ENCODE measurements at places on chromosomes 6 and 20.

DNA sequence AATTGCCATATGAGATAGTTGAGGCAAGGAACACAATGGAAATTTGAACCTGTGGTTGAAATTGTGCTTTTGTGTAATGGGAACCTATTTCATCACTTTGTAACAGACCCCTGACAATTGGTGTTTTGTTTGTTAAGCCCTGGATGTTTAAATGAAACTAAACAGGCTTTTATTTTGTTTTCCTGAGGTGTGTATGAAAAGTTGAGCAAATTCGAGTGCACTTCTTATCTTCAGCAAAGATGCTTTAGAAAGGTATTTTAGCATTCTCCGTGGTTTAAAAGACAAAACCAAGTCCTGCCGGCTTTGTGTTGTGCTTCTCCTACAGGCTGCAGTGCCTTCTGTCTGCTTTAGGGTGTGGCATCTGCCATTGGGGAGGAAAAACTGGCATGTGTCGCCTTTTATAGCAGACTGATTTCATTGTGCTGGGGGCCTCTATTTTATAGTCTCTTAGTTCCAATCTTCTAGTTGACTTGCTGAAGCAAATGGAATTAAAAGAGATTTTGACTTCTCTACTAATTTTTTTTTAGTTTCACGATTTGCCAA, 2.2 kb upstream of the ARID1B start:
- no peak for DNase-seq

DNA sequence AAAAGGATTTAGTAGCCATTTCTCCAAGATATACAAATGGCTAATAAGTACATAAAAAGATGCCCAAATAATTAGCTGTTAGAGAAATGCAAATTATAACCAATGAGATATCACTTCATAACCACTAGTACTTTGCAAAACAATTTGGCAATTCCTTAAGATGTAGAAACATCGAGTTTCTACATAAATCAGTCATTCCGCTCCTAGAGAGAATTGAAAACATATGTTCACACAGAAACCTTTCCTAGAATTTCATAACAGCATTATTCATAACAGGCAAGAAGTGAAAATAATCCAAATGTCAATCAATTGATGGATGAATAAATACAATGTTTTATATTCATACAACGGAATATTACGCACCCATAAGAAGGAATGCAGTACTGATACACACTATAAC, 20.5 kb upstream of the NT5E start:
- DNase-seq, result no peak

- DNase-seq, result no peak
Measured at GRCh38 chr20:16143596-16143995, 429.7 kb downstream of the KIF16B start.

DNA sequence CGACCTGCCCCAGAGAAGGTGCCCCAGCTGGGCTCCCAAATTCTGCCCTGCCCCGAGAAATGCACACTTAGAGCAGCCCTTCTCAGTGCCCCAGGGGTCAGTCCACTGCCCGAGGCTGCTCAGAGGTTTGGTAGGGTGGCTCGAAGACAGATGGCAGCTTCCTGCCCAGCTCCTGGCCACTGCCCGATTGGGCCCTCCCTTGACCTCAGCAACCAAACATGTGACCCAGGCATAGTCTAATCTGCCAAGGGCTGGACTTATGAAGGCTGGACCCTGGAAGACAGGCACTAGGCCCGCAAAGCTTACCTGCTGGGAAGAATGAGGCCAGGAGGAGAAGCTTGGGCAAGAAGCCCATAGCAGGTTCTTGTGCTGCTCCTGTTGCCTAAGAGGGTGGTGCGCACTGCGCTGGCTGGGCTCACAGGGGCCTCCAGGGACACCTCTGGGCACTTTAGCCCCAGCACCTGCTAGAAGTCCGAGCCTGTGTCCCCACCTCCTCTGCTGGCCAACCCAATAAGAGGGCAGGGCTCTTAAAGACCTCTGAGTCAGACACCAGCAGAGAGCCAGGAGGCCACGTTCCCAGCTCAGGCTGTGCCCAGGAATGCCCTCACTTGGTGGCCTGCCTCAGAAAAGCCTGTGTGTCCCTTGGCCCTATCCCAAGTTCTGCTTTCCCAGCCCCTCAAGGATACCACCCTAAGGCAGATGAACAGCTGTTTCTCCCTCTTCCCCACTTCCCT, 5.5 kb downstream of the SIGLEC1 start:
- no peak for DNase-seq

- DNase-seq, result no peak
Measured at GRCh38 chr6:85432554-85432953, 17.3 kb upstream of the NT5E start.

DNA sequence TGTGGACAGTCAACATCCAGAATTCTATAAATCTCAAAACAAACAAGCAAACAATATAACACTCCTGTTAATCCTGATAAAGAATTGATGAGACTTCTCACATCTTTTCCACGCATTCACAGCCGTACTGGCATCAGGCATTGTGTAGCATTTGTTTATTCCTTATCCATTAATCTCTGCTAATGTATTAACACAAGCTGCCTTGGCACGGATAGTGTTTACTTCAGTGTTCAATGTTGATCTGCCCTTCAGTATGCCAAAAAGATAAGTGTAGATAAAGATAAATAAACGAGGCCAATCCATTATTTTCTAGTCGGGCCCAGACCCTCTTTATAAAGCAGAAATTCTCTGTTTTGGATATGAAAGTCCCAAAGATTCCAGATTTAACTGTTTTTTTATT, 16.1 kb downstream of the UFL1 start:
- no peak for DNase-seq

- DNase-seq, result no peak
Measured at GRCh38 chr6:105932440-105932839, 153.7 kb upstream of the PRDM1 start.

GRCh38 chr6:138432063-138432356, 28.0 kb downstream of the HEBP2 start:
- DNase-seq, result no peak

- no peak for DNase-seq
Measured at GRCh38 chr6:100412872-100413271, 51.8 kb downstream of the SIM1 start.

DNA sequence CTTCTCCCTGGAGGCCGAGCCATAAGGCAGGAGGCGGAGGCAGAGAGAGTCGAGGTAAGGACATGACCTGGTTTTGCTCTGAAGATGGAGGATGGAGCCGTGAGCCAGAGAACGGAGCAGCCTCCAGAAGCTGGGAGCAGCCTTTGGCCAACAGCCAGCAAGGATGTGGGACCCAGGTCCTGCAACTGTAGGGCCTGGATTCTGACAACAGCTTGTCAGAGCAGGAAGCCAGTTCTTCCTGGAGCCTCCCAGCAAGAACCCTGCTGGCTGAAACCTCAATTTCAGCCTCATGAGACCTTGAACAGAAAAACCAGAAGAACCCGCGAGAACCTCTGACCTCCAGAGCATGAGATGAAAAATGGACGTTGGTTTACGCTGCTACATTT, 13.4 kb upstream of the MRGBP start:
- no peak for DNase-seq

- DNase-seq, result no peak
Measured at GRCh38 chr6:15017261-15017660, 228.6 kb upstream of the JARID2 start.

DNA sequence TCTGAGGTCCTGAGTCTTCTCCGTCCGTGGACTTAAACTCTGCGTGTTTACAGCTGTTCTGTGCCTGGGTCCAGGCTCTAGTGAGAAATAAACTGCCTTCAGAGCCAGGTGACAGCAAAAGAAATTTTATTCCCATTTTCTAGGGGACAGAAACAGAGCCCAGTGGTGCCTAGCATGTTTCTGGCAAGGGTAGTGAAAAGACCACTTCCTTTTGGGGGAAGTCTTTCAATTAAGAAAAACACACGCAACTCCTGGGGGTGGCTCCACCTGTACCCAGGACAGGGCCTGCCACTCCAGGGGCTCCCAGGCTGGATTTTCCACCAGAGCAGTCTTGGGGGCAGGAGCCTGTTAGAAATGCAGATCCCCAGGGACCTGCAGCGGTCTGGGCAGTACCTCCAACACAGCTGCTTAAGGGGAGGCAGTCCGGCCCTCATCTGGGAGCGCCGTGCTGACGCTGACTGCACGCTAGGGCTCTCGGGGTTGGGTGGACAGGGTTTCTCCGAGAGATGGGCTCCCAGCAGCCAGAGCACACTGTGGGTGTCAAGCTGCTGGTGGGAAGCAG, 23.0 kb upstream of the AVP start:
- DNase-seq, result no peak

DNA sequence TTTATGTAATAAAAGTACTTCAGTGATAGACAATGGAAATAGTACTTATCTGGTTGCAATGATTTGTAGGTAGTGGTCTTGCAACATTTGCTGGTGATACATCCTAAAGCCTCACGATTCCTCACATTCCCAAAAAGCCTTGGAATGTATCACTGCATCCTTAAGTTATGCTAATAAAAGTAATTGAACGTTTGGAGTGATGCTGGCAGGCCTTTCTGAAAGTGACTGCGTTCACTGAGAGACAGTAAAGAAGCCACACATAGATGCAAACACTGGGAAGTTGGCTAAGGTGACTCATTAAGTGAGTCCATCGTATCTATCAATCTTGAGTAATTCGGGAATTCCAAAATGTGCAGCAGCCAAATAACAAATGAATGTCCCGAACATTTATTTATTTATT, 444.1 kb upstream of the SOX4 start:
- DNase-seq, result no peak

DNA sequence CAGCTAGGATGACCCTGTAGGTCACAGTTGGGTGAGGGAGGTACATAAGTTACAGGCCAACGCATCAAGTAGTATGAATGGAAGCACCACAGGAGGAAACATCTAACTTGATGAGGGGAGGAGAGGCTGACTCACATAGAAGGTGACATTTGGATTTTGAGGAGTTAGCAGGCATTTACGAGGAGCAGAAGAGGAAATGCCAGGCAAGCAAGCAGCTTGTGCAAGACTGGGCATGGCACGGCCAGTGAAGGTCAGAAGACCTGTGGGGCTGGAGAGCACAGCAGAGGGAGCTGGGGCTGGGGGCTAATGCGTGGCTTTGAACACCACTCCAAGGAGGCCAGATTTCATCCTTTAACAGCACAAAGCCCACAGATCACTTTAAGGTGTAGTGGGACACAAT, 37.8 kb downstream of the MUC22 start:
- DNase-seq, result no peak

GRCh38 chr6:161418463-161418945, 144.6 kb upstream of the AGPAT4 start:
- DNase-seq, result no peak

- DNase-seq, result no peak
Measured at GRCh38 chr6:42707595-42707994, 14.8 kb downstream of the PRPH2 start.

GRCh38 chr6:56849896-56850295, 105.0 kb upstream of the BEND6 start:
- no peak for DNase-seq

DNA sequence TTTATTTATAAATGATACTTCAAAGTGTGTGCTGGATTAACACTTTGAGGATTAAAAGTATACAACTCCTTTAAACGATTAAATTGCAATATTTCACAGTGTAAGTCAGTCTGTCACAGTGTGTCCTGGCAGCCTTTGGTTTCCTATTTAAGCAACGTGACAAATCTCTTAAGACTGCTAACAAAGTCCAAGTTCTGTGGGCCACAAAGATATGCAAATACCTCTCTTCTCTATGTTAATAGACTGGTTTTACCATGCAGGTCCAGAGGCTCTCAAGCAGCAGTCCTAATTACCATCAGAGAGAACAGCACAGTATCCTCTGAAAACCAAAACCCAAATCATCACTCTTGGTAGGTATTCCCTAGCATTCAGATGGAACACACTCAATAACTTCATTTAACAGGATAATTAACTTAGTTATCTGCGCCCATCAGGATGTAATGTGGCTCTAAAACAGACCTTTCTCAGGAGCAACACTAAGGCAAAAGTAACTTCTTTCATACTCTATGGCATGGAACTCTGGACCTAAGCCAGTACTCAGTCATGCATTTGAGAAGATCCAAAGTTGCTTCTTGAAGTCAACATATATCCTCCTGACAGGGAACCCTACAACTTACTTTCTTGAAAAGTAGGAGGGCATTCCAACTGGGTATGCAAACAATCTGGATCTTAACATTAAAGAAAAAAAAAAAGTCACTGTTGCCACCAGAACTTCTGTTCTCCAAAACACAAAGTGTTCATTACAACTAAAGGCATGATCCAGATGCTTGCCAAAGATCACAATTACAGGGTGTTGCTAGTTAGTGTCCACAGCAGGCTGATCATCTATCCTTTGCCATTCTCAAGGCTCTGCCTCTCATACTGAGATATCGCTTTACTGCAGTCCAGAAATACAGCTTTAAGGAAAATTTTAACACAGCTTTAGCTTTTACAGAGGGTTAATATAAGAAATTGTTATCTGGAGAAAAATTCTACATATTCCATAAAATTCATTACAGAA, 53.2 kb downstream of the MAN1A1 start:
- DNase-seq, result no peak

- no peak for DNase-seq
Measured at GRCh38 chr20:18750735-18751134, 62.8 kb upstream of the SCP2D1 start.

DNA sequence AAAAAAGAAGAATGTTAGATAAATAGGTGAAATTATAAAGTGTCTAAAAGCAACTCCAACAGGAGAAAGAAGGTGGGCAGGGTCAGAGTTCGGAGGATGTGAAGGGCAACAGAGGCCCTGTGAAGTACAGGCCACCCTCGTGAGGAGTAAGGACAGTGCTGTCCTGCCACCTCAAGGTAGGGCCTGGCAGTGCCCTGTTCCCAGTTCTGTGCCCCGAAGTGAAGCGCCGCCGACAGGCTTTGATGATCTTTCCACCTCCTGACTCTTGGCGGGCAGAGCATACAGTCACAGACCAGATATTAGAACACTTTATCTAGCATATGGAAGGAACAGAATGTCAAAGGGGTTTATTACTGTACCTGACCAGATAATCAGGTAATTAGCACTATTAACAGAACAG, 75.8 kb downstream of the GJA10 start:
- DNase-seq, result no peak

GRCh38 chr20:42435230-42435629, 754.5 kb downstream of the PTPRT start:
- no peak for DNase-seq

GRCh38 chr6:75418233-75418632, 75.4 kb downstream of the FILIP1 start:
- no peak for DNase-seq

GRCh38 chr6:44771647-44772415, 384.3 kb downstream of the CDC5L start:
- DNase-seq, result no peak

GRCh38 chr6:5103250-5103649, 18.1 kb downstream of the PPP1R3G start:
- no peak for DNase-seq

DNA sequence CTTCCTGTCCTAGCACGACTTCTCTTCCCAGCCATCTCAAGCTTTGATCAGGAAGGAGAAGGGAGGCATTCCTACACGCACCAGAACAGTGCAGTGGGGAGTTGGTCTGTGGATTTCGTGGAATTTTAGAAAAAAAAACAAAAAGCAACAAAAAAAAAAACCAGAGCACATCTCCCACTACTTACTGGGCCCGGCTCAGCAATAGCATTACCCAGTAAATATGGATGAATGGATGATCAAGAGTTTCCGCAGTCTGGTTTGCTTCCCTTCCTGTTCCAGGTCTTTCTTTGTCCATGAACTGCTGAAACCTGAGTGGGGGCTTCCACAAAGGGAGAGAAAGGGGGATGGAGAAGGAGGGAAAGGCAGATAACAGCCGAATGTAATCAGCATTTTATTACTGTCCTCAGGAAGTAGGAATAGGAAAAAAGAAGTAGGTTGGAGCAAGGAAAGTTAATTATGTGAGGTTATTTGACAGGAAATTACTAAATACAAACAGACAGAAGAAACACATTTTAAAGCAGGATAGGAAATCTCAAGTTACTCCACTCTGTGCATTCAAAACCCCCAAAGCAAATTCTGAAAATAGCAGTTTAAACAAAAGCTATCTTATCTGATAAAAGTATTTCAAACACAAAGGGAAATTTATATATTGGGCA, 349.0 kb downstream of the PRL start:
- DNase-seq, result no peak
